Left forelimb (tissue), 1 donor: ENCODE measurements at places on chromosomes 3 and 15.

- no peak for DNase-seq
Measured at GRCh38 chr3:12139111-12139511, 19.6 kb downstream of the TIMP4 start.

- DNase-seq: no peak
Measured at GRCh38 chr3:143736205-143736997, 111.9 kb downstream of the SLC9A9 start.

DNA sequence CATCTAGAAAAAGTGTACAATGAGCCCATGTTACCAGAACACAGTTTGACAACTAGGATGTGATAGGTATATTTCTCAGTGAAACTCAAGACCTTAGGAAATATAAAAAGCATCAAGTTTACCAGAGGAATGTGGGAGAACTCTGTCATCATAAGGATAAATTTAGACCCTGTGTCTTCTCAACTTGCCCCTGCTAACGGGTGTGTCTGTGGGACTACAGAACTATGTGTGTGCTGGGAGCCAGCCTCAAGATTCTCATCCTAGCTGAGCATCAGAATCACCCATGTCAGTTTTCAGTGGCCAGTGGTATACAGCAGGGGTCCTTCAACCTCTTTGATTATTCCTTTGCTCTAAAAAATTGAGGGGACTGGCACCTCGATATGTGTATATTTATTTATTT lies 393.3 kb downstream of the PLCL2 start:
- no peak for DNase-seq

- no peak for DNase-seq
Measured at GRCh38 chr3:175521406-175521805, 662.3 kb downstream of the NAALADL2 start.

- no peak for DNase-seq
Measured at GRCh38 chr3:151362751-151363174, 21.8 kb downstream of the P2RY12 start.

GRCh38 chr3:150232992-150233451 lies 175.1 kb upstream of the TSC22D2 start:
- no peak for DNase-seq

- no peak for DNase-seq
Measured at GRCh38 chr15:41820791-41821423, 7.0 kb upstream of the JMJD7 start.

DNA sequence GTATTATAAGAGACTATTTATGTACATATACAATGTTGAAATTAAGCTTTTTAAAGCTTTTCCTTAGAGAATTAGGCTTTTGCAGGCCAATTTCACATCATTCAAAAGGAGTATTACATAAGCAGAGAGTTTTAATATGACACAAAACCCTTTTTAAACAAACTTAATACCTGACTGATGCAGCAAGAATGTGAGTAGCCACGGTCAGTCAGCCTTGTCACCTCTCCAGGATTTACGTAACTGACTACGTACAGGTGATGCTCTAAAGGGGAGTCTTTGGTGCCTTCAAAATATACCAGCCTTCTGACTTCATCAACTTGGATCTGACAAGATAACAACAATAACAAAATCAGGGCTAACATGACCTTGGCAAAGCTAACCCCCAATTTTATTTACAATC lies 44.2 kb upstream of the IGDCC4 start:
- no peak for DNase-seq

GRCh38 chr3:173217127-173217526 lies 76.1 kb upstream of the SPATA16 start:
- DNase-seq: no peak
